ENCODE measurements at places on chromosomes 11 and 22.

- no peak for DNase-seq
Measured at GRCh38 chr22:31088233-31088986, 7.3 kb downstream of the SMTN start.

DNA sequence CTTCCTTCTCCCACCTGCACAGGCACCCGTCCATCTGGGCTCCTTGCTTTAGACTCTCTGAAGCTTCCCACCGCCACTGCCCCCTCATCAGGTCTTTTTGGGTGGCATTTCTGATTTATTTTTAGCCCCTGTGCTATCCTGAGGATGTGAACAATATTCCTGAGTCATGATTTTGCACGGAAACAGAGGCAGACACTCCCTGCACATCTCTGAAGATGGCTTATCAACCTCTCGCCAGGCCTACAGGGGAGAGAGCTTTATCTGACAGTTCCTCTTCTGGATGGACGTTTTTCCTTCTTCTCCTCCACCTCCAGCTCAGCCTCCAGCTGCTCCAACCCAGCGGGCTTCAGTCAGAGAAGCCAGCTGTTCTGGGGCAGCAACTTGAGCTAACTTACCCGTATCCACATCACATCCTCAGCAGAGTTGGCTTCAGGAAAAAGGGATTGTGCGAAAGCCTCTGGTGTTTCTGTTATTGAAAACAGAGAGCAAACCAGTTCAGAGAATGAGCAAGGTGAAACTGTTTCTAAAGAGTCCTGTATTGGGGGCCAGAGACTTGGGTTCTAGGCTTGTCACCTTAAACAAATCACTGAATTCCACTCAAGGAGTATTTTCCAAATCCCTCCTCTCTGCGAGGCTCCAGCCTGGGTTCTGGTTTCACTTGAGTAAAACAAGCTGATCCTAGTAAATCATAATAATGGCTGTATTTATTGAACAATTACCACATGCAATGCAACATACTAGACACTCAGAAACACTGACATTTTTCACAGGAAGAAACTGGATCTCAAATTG, 33.1 kb upstream of the ETS1 start:
- no peak for DNase-seq

DNA sequence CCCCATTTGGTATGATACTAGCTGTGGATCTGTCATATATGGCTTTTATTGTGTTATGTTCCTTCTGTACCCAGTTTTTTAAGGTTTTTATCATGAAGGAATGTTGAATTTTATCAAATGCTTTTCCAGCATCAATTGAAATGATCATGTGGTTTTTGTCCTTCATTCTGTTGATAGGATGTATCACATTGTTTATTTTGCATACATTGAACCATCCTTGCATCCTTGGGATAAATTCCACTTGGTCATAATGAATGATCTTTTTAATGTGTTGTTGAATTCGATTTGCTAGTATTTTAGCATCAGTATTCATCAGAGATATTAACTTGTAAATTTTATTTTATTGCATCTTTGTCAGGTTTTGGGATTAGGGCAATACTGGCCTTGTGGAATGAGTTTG, 31.1 kb downstream of the TAF1D start:
- DNase-seq = no peak

DNA sequence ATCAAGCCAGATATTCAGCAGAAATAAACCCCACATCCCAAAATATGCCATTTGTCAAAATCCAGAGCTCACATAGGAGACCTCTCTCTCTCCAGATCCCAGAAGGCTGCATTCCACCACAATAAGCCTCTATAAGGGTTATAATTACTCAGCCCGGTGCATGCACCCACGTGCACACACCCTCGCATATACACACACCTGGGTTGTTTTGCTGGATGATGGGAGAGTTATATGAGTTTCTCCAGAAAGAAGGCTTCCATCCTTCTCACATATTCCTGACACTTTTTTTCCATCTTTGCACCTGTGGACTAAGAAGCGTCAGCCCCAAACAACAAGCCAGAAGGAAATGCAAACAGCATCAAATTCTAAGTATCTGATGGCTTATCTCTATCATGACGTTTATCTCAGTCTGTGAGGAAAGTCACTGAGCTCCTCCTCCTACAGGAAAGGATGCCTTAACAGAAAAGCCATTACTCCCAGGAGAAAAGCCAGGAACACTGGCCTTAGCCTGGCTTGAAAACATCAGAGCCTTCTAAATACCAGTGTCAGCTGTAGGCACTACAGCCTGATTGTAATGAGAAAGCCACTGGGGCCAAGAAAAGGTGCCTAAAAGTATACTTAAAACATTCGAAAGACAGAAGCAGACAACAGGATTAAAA, 253.2 kb downstream of the LARGE1 start:
- no peak for DNase-seq

DNA sequence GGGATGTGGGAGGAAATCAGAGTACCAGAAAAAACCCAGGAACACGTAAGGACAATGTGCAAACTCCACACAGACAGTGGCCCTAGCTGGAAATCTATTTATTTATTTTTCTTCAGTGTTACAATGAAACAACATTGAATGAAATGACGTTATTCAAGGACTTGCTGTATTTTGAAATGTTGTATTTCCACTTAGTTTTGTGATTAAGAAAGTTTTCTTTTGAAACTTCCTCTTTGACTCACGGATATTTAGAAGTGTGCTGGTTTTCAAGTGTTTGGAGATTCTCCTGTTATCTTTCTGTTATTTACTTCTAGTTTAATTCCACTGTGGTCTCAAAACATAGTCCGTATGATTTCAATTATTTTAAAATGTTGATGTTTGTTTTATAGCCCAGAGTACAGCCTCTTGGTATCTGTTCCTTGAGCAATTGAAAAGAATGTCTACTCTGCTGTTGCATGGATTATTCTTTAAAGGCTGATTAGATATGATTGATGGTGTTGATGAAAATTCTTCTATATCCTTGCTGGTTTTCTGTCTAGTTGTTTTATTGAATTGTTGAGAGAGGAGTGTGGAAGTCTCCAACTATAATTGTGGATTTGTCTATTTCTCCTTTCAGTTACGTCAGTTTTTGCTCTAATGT, 141.0 kb downstream of the ARHGAP20 start:
- no peak for DNase-seq
